ENCODE measurements at places on chromosomes 12 and 14. TPM values are rescaled to one million over a fixed set of nuclear protein-coding genes. Genes with fewer than 3 reads are reported as not detected.

GRCh38 chr12:121626853-121627640 lies 717 bp downstream of the ORAI1 start:
- DNase-seq, result peak; percentile 73

GRCh38 chr14:35438910-35439713 lies 34.6 kb upstream of the NFKBIA start:
- DNase-seq, result no peak

DNA sequence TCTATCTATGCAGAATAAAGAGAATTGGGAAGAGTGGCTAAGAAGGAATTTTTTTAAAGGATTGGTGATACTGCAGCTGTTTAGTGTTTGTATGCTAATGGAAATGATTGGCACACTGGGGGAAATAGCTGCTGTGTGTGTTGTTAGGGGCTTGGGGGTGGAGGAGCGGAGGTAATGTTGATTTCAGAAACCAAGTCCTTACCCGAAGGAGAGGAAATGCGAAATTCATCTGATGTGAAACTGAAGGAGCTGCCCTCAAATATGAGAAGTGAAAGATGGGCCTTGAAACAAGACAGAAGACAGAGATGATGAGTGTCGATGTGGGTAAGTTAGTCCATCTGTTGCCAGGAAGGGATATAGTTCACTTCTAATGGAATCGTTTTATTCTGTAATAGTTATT lies 21.2 kb upstream of the RNASE12 start:
- DNase-seq, result no peak

DNA sequence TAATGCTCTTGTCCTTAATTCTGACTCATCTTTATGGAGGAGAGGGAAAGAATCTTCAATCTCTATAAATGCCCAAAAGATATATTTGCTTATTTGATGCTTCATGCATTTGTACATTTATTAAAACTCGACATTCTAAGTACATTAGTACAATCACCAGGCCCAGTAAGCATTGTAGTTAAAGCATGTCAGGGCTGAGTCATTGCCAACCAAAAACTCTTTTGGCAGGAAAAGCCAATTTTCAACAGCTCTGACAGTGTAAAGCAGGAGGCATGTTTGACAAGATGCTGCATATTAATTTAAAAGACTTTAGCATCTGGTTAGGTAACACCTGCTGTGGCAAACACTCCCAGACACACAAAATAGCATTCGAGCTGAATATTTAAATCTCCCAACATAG lies 290.9 kb downstream of the PPFIA2 start:
- DNase-seq, result peak; percentile 27

DNA sequence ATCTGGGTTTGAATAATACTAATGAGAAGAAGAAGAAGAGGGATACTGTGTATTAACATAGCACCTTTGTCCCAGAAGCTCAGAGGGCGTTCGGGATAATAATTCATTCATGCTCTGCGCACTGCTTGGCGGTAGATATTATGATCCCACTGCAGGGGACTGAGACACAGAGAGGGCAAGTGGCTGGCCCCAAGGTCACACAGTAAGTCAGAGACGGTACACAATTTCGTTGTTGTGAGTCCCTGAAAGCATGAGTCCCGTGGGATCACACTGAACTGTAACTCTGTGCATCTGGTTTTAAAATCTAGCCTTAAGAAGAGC lies 47.9 kb upstream of the PARP11 start:
- no peak for DNase-seq

DNA sequence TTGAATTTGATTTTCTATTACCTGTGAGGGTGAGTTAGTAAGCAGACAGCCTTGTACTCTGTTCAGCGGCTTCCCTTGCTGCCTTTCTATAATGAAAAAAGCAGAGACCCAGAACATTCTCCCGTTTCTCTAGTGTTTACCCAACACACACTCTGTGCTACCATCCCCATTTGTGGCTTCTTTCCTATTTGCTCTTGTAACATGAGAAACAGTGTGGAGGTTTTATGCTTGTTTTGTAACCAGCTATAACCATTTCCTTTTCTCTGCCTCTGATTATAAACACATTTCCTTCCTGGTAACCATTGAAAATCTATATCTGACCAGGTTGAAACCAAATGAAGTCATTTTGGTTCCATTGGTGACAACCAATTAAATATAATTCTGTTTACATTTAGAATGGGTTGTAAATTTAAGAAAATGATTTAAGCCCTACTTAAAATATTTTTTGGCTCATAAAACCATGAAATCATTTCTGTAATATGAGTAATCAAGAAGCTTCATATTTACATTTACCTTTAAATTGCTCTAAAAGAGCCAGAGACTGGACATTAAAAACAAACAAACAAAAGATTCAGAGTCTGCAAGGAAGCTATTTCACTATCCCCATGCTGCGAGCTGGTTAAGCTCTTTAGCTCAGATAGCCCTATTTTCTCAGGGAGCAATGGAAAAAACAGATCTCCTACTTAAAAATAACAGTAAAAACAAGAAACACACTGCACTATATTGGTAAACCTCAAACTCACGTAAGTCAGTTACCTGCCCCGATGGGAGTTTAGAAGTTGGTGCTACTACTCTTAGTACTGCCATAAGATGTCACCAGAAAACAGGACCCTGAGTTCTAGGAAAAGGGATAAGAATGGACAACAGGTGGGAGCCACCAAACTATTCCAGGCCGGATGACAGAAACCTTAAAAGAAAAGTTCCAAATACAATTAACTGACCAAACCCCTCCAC lies 206.5 kb upstream of the EEA1 start:
- peak; percentile 70 for DNase-seq

GRCh38 chr14:29716150-29716549 lies 211.5 kb downstream of the PRKD1 start:
- DNase-seq, result peak; percentile 25

DNA sequence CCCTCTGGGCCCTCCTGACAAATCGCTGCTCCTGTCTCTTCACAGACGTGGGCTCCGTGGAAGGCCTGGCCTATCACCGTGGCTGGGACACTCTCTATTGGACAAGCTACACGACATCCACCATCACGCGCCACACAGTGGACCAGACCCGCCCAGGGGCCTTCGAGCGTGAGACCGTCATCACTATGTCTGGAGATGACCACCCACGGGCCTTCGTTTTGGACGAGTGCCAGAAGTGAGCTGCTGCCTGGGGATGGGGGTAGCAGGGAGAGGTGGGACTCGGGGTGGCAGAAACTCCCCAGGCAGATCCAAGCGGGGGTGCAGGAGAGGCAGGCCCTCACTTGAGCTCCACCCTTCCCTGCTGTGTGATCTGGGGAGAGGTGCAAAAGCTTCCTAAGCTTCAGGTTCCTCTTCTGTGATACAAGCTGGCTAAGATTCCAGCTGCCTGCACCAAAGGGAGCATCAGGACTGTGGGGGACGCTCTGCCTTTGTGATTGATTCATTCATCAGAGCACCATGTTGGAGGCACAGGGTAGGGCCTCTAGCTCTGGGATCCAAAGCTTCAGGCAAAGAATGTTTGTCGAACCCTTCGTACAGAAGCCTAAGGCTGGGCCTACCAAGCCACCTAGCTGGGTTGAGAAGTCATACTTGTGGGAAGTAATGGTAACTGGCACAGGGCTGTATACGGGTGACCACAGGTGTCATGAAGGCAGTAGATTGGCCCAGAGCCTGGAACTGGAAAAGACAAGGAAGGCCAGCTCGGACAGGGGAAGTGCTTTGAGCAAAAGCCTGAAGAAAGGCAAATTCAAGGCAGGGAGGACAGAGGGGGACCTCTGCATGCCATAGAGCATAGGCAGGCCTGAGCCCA lies 29.1 kb upstream of the NXPH4 start:
- DNase-seq, result no peak

GRCh38 chr12:106519607-106520021 lies 63.2 kb upstream of the RFX4 start:
- peak; percentile 56 for DNase-seq

GRCh38 chr12:71011261-71011660 lies 90.7 kb upstream of the PTPRR start:
- no peak for DNase-seq

GRCh38 chr14:84959851-84960520 lies 570.0 kb upstream of the FLRT2 start:
- DNase-seq, result no peak

DNA sequence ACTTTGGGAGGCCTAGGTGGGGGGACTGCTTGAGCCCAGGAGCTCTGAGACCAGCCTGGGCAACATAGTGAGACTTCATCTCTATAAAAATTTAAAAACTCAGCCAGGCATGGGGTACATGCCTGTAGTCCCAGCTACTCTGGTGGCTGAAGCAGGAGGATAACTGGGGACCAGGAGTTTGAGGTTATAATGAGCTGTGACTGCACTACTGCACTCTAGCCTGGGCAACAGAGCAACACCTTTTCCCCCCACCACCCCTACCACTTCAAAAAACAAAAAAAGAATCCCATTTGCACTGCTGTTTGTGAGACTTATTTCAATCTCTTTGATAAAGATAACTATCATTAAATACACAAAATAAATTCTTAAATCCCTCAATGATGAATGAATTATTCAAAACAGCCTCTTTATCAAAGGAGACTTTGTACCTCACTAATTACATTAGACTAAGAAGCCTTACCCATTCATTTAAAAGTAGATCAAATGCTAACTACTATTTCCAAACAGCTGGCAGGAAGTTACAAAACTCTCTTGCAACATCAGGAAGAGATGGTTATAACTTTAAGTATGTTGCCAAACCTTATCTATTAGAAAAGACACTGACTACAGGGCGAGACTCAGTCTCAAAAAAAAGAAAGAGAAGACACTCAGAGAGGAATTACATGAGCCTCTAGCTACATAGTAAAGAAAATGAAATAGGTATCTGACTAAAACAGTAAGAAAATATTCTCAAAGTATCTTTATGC lies 14.7 kb downstream of the BLTP3B start:
- peak; percentile 94 for DNase-seq

Gene GALNT8
- total RNA-seq, result under 0.01 TPM

Gene CLEC4D
- not detected for total RNA-seq
